ENCODE measurements at places on chromosomes 13 and 19. TPM values are rescaled to one million over a fixed set of nuclear protein-coding genes. Genes with fewer than 3 reads are reported as not detected.

GRCh38 chr19:53704011-53704410 is 72.2 kb downstream of the DPRX start:
- H3K27ac ChIP-seq: no peak overlapping the region
- H3K27me3 ChIP-seq: no peaks in the 10 kb centered on the region
- H3K36me3 ChIP-seq: peaks cover 3% of the 10 kb centered on the region
- H3K4me1 ChIP-seq: no peaks in the 10 kb centered on the region

DNA sequence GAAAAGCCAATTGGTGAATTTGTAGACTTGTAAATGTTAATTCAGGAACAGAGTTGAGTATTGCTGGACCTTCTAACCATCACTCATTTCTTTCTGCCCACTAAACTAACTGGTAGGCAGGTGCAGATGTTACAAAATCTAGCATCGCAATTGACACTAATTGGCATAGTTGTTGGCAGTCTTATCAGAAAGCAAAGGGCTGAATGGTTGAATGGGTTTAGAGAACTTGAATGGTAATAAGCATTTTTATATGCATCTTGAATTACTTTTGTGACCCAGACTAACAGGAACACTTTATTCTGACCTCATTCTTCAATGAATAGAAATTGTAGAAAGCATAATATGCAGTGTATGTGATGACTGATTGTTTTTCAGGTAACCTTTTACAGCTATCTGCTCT is 189.1 kb downstream of the GGACT start:
- DNase-seq: no peak
- no peak overlapping the region for H3K4me3 ChIP-seq
- peaks cover 7% of the 10 kb centered on the region for H3K4me1 ChIP-seq
- no peak overlapping the region for H3K27ac ChIP-seq
- H3K27me3 ChIP-seq: no peaks in the 10 kb centered on the region

RASGRP4 gene
- 11.3 TPM for total RNA-seq

PABPC3 gene
- 0.60 TPM for total RNA-seq

GRCh38 chr13:77381059-77381458 is 54.2 kb upstream of the MYCBP2 start:
- H3K36me3 ChIP-seq: no peaks in the 10 kb centered on the region
- no peak overlapping the region for H3K27ac ChIP-seq
- no peaks in the 10 kb centered on the region for H3K27me3 ChIP-seq
- no peak overlapping the region for H3K4me3 ChIP-seq
- DNase-seq: no peak
- no peaks in the 10 kb centered on the region for H3K4me1 ChIP-seq

DNA sequence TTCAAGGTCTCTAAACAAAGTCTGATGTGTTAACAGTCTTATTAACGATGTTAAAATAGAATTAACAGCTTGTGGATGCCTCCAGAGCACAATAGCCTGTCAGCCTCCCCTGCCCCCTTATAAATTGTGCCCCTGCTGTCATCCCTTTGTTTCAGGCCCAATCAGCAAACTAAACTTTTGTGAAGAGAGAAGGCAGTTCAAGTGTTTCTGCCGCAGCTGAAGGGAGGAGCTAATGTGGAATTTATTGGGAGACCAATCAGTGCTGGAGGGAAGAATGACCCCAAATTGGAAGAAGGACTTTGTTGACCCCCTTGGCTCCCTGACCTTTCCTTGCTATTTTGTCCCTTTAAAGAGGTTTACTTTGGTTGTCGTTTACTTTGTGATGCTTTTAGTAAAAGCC is 160.5 kb downstream of the TM9SF2 start:
- no peaks in the 10 kb centered on the region for H3K36me3 ChIP-seq
- H3K27ac ChIP-seq: no peak overlapping the region
- H3K4me3 ChIP-seq: no peak overlapping the region
- DNase-seq: no peak
- H3K4me1 ChIP-seq: peaks cover 27% of the 10 kb centered on the region

DNA sequence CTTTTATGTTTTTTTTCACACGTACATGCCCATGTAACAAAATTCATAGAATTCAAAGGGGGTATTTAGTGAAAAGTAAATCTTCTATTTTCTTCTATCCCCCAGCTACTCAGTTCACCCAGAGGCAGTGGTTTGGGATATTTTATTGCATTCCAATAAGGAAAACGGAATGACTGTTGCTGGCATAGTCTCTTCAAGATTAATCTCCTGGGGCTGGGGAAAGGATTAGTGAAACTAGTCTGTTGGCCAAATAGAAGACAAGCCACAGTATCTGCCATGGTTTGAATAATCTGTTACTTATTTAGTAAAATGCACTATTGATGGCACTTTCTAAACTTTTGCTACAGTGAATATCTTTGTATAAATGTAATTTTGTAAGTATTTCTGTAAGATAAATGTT is 122.0 kb downstream of the NDFIP2 start:
- H3K36me3 ChIP-seq: no peaks in the 10 kb centered on the region
- no peak for DNase-seq
- no peaks in the 10 kb centered on the region for H3K4me1 ChIP-seq
- H3K27ac ChIP-seq: no peak overlapping the region
- peaks cover 5% of the 10 kb centered on the region for H3K27me3 ChIP-seq
- no peak overlapping the region for H3K4me3 ChIP-seq

GRCh38 chr13:43924549-43925245 is 45.0 kb downstream of the LACC1 start:
- no peak overlapping the region for H3K4me3 ChIP-seq
- no peak overlapping the region for H3K27ac ChIP-seq
- no peak for DNase-seq
- H3K27me3 ChIP-seq: peaks cover 11% of the 10 kb centered on the region
- H3K36me3 ChIP-seq: no peaks in the 10 kb centered on the region

DNA sequence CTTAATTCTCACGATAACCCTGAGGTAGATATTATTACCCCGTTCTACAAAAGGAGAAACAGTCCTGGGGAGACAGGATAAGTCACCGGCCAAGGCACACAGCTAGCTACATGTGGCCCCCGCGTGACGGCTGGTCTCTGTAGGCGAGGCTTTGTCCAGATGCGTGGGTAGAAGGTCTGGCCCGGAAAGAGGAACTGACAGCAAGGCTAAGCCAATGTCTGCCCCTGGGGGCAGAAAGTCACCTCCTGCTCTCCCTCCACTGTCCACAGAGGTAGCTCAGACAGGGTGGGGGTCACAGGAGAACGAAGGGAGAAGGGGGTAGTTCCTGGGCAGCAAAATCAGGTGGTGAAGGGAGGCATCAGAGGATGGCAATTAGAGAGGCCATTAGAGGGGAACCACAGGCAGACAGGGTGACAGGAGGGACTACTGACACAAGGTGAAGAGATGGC is 1.8 kb downstream of the APOC4 start:
- H3K4me1 ChIP-seq: no peaks in the 10 kb centered on the region
- no peak overlapping the region for H3K27ac ChIP-seq
- no peaks in the 10 kb centered on the region for H3K27me3 ChIP-seq
- no peak for DNase-seq
- H3K36me3 ChIP-seq: no peaks in the 10 kb centered on the region
- H3K4me3 ChIP-seq: no peak overlapping the region

- H3K36me3 ChIP-seq: no peaks in the 10 kb centered on the region
- peaks cover 18% of the 10 kb centered on the region for H3K27me3 ChIP-seq
- peaks cover 41% of the 10 kb centered on the region for H3K4me1 ChIP-seq
- H3K4me3 ChIP-seq: peak overlapping the region; percentile 97
- DNase-seq: no peak
- peak overlapping the region; percentile 94 for H3K27ac ChIP-seq
Observed at GRCh38 chr19:45468803-45469131, 971 bp downstream of the FOSB start.

- no peaks in the 10 kb centered on the region for H3K36me3 ChIP-seq
- H3K4me3 ChIP-seq: no peak overlapping the region
- H3K27me3 ChIP-seq: peaks cover 55% of the 10 kb centered on the region
Observed at GRCh38 chr13:39106216-39107005, 68.2 kb downstream of the NHLRC3 start.

DNA sequence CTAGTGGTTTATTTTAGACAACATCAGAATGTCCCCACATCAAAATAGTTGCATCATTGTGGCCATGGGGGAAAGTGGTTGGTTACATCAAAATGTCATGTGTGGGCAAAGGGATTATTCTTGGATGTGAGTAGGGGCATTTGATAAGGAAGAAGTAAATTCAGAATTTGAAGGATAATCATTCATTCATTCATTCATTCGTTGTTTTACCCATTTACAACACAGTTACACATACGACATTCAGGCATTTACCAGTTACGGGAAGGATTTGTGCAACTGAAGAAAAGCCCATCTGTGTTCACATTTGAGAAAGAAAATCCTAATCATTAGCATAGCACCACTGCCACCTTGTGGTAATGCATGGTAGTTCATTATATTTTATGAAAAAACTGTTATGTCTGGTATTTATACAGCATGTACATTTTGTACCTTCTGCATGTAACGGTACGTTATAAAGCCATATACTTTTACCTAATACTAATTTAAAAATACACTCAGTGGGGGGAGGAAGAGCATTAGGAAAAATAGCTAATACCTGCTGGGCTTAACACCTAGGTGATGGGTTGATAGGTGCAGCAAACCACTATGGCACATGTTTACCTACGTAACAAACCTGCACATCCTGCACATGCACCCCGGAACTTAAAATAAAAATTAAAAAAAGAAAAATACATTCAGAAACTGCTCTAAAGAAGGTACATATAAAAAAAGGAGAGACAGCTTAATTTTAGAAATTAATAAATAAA is 62.1 kb downstream of the DGKH start:
- no peak overlapping the region for H3K27ac ChIP-seq
- DNase-seq: peak; percentile 43
- H3K4me3 ChIP-seq: no peak overlapping the region
- H3K36me3 ChIP-seq: no peaks in the 10 kb centered on the region
- H3K27me3 ChIP-seq: no peaks in the 10 kb centered on the region
